Astrocyte (in vitro differentiated cells and primary cell): ENCODE measurements at places on chromosomes 1 and 21. TPM values are rescaled to one million over a fixed set of nuclear protein-coding genes. Genes with fewer than 3 reads are reported as not detected.

DNA sequence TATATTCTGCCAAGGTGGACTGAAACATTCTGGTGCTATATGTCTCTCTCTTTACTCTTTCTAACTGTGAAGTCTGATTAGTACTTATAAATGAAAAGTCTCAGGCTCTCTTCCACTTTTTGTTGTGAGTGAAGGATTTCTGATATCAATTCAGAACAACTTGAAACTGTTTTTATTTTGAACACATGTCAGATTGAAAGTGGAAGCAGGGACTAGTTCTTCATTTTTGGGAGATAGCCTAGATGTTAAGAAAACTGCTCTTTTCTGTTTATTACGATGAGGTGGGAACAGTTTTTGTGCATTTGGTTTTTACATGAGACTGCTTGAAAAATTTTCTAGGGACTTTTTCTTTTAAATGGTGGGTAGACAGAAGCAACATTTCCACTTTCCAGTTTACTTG, 14.5 kb upstream of the GBP3 start:
- no peak for DNase-seq

GRCh38 chr1:208852911-208853310, 608.7 kb upstream of the PLXNA2 start:
- DNase-seq: no peak

DNA sequence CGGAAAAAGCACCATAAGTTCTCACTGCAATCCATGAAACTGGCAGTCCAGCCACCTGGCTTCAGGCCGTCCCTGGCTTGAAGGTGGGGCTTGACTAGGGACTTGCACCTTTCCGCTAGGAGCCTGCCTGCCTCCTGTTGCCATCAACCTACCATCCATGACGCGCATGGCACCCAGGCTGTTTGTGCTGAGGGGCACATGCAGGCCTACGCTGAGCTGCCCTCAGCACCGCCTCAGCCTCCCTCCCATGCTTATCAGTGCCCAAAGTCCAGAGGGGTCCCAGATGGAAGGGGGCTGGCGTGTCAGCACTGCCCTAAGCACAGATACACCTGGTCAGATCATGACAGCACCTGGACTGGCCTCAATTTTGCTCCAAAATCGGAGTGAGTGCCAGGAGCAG, 190.2 kb upstream of the LYPLAL1 start:
- DNase-seq: no peak

DNA sequence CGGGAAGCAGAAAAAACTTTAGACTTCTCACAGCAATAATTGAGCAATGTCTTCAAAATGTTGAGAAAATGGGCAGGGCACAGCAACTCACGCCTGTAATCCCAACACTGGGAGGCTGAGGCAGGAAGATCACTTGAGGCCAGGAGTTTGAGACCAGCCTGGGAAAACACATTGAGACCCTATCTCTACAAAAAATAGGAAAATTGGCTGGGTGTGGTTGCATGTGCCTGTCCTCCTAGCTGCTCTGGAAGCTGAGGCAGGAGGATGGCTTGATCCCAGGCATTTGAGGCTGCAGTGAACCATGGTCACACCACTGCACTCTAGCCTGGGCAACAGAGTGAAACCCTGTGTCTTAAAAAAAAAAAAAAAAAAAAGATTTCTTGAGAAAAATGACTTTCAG, 7.8 kb upstream of the ZFP69 start:
- no peak for DNase-seq

- no peak for DNase-seq
These were observed 255.5 kb upstream of the SGIP1 start for GRCh38 chr1:66278260-66279021.

DNA sequence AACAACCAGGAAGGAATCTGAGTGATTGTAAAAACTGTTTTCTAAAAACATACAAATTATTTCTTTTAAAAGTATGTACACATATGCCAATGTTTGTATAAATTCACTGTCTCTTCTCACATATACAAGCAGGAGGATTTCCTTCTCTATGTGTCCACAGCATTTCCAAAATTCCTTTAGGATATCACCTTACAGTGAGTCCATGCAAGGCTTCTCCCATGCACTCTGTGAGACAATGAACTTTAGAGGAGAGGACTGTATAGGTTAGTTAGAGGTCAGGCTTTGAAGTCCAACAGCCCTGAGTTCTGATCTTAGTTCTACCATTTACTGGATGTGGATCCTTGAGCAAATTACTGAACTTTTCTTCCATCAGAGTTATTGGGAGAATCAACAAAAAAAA, 34.1 kb upstream of the USH2A start:
- DNase-seq: peak; percentile 26

DNA sequence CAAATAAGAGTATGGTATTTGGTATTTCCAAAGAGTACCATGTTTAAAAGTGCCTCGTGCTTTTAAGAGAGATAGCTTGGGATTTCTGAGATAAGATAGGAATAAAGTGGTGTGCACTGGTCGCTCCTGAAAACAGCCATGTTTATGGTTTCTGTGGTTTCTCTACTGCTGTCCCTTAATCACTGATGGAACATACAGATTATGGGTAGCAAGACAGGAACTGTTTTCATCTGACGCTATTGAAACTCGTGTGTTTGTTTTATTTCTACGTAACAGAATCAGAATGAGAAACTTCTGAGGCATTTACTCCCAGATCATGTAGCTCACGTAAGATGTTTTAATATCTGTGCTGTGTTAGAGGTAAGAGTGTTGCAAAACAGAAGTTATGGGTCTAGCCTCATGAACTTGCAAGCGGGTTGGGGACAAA, 126.0 kb downstream of the KIAA0319L start:
- DNase-seq: peak; percentile 39

GRCh38 chr1:159068886-159069285, 7.7 kb downstream of the AIM2 start:
- DNase-seq: peak; percentile 21

DNA sequence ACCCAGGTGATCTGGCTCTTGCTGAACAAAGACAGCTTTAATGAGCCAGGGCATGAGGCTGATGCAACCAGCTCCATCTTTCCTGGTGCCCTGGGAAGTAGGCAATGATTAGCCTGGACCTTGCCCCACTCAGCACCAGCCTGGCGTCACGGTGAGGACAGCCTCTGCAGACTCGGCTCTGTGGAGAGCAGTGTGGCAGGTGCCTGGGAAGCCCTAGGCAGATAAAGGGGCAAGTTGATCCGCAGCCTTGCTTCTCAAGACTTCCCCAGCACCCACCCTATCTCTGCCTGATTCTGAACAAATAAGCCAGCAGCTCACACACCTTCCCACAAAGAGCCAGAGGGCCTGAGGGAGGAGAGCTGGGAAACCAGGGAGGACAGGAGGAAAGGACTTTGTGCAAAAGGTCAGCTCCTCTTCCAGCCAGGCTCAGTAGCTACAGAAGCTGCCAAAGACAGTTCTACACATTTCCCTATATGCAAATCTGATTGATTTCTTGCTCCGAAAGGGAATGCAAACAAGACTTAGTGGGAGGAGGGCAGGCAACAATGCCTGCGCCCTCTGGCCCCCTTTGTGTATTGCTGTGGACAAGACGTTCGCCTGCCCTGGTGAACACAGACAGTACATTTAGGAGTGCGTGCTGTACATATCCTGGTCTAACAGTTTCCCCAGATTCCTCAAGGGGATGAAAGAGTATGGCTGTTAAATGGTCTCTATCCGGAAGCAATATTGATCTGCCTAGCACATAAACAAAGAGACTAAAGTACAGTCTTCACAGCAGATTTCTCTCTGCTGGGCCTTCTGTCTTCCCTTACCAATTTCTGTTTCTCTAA, 63.8 kb downstream of the BCAR3 start:
- no peak for DNase-seq

DNA sequence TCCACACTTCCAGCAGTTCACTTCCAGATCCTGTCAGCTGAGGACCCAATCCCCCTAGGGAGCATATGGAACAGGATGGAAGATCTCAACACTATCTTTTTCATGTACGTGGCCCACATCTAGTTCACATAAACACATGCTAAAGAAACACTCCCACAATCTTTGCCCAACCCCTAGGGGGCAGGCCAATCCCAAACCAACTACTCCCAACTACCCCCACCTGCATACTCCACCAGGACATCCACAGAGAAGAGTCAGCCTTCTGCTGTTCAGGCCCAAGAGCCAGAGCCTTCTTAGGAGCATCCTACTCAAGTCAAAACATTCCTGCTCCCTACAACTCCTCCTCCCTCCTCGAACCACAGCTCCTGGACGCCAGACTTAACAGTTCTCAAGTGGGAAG, 5.6 kb upstream of the SLC5A9 start:
- no peak for DNase-seq

- no peak for DNase-seq
These were observed 3.1 kb upstream of the HUNK start for GRCh38 chr21:31869750-31870149.

DNA sequence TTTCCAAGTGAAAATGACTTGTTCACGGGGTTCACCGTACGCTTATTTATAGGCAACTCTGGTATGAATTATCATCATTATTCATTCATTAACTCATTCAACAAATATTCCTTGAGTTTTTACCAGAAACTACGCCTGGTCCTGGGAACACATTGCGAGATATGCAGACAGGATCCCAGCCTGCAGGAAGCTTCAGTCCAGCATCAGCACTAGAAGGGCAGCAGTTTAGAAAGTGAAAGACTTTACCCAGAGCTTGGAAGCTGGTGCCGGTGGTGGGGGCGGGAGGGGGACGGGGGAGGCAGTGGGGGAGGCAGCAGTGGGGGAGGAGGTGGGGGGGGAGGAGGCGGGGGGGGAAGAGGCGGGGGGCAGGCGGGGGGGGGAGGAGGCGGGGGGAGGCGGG, 55.9 kb downstream of the SETD4 start:
- no peak for DNase-seq

DNA sequence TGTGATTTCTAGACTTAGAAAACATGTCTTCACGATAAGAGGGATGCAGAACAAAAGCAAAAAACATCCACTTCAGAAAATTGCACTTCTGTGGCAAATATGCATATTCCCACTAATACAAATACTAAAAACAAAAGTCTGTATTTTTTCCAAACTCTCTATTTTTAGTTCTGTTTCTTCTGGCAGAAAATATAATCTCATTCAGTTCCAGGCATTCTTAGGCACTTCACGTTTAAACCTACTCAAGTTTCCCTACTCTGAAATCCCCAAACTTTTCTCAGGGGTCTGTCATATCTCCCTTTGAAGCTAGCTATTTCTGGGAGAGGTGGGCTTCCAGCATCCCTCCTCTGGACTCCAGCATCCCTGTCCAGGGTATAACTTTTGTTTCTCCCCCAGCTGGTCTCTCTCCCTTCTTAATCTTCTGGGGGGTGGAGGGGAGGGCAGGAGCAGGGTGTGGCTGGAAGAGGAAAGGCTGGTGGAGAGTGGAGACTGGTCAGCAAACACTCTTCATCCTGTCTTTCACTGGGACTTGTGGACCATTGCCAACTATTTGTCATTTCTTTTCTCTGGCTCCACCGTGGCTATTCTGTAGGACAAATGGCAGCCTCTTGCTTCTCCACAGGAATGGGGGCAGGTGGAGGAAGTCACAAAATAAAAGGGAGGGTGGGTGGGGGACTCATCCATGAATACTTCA, 19.6 kb upstream of the NCF2 start:
- DNase-seq: no peak

GRCh38 chr1:114043548-114043947, 64.3 kb downstream of the OLFML3 start:
- DNase-seq: no peak

- DNase-seq: no peak
These were observed 136.9 kb downstream of the RWDD3 start for GRCh38 chr1:95370691-95371562.

- no peak for DNase-seq
These were observed 39.8 kb upstream of the COL18A1 start for GRCh38 chr21:45365186-45365607.

DNA sequence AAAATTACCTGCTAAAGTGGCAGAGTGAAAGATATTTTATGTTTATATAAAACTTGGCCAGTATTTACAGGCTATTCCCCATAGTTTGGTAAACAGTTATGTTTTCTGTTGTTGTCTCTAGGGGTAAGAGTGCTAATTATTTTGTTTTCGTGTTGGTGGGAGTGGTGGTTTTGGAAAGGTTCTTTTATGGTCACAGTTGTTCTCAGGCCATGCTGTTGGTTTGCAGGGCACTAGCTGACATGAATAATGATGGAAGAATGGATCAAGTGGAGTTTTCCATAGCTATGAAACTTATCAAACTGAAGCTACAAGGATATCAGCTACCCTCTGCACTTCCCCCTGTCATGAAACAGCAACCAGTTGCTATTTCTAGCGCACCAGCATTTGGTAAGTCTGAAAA, 92.5 kb downstream of the ITSN1 start:
- no peak for DNase-seq

DNA sequence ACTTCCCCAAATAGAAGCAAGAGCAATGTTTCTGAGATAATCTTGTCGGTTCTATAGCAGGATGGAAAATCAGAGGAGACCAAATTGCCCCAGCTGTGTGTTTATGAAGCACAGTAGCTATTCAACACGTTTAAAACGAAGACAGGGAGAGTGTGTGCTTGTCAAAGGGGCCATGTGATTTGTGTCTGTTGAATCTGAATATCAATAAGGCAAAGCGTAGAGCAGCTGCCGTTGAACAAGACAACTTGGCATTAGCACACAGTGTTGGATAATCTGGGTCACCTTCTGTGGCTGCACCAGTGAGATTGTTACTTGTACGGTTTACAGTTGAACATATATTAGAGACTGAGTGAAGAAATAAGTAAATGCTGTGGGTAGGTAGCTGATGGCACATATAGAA, 1.0 kb downstream of the CRB1 start:
- no peak for DNase-seq

- DNase-seq: no peak
These were observed 20.7 kb downstream of the ACTL8 start for GRCh38 chr1:17775796-17776195.

- no peak for DNase-seq
These were observed 550.9 kb upstream of the TMPRSS15 start for GRCh38 chr21:18954441-18954844.

DNA sequence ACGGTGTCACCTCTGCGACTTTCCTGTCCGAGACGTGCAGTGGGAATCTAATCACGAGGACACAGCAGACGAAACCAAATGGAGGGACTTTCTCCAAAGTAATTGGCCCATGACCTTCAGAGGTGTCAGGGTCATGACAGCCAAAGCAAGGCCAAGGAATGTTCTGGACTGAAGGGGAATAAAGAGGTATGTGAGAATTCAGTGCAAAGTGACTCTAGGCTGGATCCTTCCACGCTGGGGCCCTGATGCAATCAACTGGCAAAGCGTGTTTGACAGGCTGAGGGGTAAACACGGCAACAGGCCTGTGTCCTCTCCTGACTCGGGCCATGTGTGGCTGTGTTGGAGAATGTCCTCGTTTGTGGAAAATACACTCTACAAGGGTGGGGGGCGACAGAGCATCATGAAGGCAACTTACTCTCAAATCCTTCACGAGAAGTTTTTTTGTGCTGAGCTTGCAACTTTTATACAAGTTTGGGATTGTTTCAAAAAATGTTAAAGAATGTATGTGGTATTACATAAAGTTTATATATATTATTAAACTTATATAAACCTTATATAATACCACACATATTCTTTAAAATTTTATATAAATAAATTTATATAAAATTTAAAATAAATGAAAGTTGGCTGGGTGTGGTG, 1.7 kb downstream of the CFAP74 start:
- DNase-seq: no peak

- no peak for DNase-seq
These were observed 2.1 kb upstream of the AHDC1 start for GRCh38 chr1:27605796-27606707.

The HAO2 gene
- total RNA-seq: not detected in 2 replicates

The COL8A2 gene
- 3.4 and 10.8 TPM in 2 replicates for total RNA-seq

The FCRL2 gene
- not detected in 2 replicates for total RNA-seq

The MYBPH gene
- total RNA-seq: not detected in 2 replicates

The PROK1 gene
- total RNA-seq: not detected in 2 replicates

The ACTA1 gene
- 16.2 and 19.0 TPM in 2 replicates for total RNA-seq

The BARHL2 gene
- total RNA-seq: not detected in 2 replicates

The ITLN2 gene
- not detected in 2 replicates for total RNA-seq

The EEIG2 gene
- 5.3 and 7.1 TPM in 2 replicates for total RNA-seq

The GJA9 gene
- not detected in 2 replicates for total RNA-seq

The DDOST gene
- total RNA-seq: 327 and 331 TPM in 2 replicates

The TTLL10 gene
- not detected in 2 replicates for total RNA-seq

The MAP3K21 gene
- total RNA-seq: 2.2 and 2.5 TPM in 2 replicates
